ENCODE measurements at places on chromosomes 16 and 17.

GRCh38 chr16:79532785-79533184 lies 67.8 kb downstream of the MAF start:
- no peak for DNase-seq

- no peak for DNase-seq
Measured at GRCh38 chr16:116015-116414, 22.5 kb downstream of the NPRL3 start.

- no peak for DNase-seq
Measured at GRCh38 chr17:75367312-75367711, 38.2 kb downstream of the GRB2 start.

DNA sequence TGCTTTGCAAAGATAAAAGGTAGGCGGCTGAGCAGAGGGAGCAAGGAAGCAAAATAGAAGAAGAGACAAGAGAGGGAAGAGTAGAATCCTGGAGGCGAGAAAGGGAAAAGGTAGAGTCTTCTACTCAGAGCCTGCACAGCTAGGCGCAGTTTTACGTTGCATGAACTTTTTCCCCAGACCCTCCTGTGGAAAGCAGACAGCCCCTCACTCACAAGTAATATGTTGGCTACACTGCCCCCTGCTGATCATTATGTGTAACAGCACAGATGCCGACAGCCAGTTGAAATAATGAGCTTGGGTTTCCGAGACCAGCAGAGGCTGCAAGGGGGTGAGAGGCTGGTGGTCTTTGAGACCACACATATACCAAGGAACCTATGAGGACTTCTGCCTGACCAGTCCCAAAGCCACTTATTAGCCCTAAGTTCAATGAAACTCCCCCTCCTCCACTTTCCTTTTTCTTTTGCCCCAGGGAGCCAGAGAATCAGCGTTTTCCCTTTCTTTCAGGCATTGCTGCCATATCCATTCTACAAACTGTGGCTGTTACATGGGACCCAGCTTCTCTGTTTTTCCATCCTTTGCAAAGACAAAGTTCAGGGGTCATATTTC lies 22.5 kb upstream of the CMTR2 start:
- DNase-seq = no peak

DNA sequence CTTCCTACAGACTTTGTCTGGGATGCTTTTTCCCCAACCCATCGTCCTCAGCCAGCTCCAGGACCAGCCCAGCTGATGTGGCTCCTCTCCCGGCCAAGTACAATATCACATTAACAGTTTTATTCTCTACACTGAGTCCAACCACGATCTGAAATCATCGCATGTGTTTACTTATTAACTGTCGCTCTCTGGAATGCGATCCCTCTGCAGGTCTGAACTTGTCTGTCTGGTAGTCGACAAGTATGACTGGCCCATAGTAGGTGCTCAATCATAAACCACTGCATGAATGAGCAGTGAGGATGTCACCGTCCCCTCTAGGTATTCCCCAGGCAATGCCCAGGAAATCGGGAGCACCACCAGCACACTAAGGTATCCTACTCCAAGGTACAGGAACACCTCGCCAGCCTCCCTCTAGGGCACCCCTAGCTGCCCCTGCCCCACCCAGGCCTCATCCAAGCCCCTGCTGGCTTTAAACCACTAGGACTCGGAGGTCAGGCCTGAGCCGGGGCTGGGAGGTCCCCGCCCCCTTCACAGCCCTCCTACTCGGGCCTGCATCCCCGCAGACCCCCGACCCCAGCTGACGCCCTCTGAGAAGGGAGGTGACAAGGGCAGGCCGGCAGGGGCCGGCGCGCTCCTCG lies 27.7 kb downstream of the RTN4RL1 start:
- DNase-seq = no peak

- DNase-seq = no peak
Measured at GRCh38 chr17:33175562-33175961, 117.5 kb downstream of the ASIC2 start.

GRCh38 chr16:25143928-25144327 lies 32.4 kb downstream of the LCMT1 start:
- DNase-seq = no peak

DNA sequence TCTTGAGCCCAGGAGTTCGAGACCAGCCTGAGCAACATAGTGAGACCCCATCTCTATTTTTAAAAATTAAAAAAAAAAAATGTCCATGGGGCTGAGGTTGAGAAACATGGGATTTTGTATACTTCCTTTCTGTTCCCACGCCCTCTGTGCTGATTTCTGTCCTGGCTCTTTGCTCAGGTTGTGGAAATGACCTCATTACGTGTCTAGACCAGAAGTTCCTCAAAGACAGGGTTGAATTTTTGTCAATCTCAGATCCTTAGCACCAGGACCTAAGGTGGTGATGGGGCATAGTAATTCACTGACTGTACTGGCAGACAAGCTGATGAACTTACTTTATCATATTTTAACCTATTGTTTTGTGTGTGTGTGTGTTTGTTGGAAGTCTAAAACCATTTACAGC lies 11.2 kb upstream of the HNF1B start:
- no peak for DNase-seq

DNA sequence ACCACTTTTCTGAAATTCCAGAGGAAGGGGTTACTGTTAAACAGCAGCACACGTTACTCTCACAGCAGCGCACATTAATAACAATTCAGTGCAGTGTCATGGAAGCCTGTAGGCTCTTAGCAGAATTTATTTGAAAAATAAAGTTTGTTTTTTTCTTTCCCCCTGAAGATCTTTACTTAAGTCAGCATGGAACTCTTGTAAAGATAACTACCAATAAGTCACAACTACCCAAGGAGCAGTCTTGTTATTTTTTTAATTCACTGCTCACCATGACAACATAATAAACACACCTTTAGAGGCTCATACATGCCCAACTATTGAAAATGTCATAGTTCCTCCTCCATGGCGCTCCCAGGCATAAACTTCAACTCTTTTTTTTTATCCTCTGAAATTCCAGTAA lies 31.8 kb upstream of the PSMD7 start:
- DNase-seq = no peak

DNA sequence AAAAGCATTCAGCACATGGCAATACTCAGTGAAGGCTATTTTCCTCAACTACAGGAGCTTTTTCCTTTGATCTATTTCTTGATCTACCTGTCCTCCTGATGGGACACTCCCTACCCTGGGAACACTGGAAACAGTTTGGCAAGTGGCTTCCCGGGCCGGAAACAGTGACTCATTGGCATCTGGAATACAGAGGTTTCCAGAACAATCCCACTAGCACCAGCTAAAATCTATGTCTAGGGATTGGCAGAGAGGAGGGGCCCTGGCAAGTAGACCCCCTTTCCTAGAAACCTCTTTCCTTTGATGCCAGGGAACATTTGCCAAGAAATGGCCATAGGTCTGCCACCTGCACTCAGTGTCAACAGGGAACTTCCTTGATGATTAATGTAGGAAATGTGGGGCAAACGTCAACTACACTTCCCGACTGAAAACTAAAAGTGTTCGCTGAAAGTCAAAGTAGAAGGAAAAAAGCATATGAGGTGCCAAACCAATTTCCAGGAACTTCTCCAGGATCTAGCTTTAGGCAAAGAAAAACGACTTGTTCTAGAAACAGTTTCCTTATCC lies 30.4 kb upstream of the FBXW10B start:
- DNase-seq = no peak

DNA sequence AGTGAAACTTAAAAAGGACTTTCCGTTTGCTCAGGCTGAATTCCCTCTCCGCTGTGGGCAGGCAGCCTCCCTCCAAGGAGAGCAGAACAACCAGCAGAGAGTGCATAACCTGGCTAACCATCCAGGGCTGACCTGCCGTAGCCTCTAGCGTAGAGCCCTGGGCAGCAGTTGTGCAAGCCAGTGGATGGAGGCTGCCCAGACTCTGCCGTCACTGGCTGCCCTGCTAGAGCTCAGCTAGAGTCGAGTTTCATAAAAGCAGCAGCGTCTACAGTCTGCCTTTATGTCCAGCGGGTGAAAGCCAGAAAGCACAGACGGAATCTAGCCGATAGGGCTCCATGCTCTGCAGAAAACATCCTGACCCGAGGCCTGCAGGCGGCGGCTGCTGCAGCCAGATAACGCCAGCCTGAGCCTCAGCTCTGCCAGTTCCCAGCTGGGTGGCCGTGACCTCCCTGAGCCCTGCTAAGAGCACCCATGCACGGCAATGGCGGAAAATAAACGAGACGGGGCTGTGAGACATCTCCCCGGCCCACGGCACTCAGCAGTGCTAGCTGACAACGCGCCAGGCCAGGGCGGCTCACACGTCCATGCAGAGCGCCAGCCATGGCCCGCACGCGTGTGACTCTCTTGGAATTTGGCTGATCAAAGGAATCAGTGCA lies 231.3 kb downstream of the ENGASE start:
- no peak for DNase-seq

GRCh38 chr17:77451894-77452852 lies 311.4 kb downstream of the SEC14L1 start:
- no peak for DNase-seq

Measured in activated T-helper 1 cell treated with anti-CD3 and anti-CD28 coated beads, Interleukin-12 subunit alpha, Interleukin-12 subunit beta, Interleukin-2, Interleukin-4 antibody, amounts not matched to agents 30 ng/mL and 10 ng/mL and 1 ng/mL, durations not matched to agents 14 hours and 24 hours and 36 hours (primary cell).